ENCODE measurements at places on chromosomes 16 and 17.

- no peak for DNase-seq
Measured at GRCh38 chr17:17204041-17204591, 2.0 kb downstream of the PLD6 start.

DNA sequence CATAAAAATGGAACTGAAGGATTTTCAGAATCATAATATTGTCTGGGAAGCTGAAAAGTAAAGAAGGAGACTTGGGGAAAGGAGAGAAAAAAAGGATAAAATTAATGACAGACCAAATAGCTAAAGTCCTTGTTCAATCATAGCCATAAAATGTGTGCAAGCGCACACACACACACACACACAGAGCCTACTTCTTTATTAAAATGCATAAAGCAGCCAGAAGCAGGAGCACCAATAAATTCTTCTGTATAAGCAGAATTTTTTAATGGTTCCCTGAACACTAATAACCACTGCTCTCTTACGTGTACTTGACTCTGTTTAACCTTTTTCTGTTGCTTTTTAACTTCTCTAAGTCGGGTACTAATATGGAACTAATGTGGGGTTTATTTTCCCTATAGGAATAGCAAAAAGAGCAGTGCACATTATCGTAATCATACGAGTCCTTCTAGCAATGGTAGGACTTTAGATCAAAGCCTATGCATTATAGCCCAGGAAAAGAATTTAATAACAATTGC, 131.0 kb upstream of the PSMD7 start:
- no peak for DNase-seq

DNA sequence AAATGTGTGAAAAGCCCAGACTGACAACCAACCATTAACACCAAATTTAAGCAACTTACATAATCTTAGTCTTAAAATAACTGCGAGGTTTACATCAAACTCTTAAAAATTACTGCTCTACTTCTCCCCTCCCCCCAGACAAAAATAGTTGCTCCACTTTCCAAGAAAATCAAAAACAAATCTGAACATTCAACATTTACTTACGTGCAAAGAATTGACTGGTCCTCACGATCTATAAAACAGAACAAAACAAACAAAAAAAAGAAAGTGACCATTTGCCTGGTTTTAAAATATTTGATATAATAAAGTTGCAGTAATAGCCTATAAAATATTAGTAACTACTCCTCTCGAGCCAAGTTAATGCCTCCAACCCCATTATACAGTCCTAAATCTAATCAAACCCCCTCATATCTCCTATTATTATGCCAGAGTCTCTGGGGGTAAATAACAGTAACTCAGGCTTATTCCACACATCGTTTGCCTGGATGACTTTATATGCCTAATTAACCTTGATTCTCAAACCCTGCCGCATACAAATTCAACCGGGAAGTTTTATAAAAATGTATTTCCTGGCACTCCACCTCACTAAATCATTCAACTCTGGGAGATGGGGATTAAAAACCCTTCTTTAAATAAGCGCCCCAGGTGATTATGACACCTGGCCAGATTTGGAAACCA, 41.5 kb downstream of the MYH10 start:
- no peak for DNase-seq

GRCh38 chr16:8376858-8377257, 213.5 kb downstream of the TMEM114 start:
- no peak for DNase-seq

DNA sequence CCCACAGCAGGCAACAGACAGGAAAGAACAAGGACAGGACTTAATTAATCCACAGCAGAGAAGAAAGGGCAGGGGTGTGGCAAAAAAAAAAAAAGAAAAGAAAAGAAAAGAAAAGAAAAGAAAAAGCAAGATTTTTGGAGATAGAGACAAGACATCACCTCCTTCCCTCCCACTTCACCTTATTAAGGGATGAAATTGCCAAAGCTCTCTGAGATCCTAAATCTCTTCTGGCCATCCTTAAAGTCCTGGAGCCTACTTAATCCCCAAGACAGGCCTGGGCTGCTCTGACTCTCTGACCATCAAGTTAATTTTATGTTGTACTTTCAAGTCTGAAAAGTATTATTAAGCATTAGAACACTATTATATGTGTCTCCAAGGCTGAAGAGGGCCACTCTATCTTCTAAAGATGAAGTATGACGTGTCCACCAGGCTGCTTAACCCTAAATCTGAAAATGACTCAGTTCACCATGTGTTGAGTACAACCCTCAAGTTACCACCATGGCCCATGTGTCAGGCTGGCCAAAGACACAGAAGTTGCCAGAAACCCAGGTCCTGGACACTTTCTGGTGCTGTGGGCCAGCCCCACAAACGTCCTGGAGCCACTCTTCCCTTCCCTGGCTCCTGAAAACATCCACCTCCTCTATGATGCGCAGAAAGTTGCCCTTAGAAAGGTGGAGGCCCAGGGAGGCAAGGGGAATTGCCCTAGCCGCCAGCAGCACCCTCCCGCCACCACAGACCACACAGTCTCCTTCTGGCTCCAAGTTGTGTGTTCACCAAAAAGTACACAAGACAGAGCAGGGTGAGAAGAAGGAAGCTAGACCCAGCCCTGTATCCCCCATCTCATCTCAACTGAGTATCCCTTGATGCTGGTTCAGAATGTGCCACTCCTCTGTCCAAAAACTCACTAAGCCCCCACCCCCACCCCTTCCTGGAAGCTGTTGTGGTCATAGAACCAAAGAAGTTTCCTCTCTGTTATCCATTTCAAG, 2.7 kb downstream of the SOCS1 start:
- no peak for DNase-seq

DNA sequence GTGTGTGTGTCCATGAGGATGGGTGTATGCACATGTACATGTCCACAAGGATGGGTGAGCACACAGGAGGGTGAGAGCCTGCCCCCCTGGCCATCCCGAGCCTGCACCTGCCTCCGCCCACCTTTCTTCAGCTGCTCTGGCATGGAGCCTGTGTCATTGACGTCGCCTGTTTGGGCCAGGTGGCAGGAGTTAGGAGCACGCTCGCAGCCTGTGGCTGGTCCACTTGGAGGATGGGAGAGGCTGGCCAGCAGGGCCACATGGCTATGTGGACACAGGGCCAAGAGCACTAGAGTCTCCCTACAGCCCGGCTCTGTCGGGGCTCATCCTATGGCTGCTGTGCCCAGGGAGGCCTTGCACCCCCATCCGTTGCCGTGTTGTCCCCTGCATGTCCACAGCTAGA, 21.4 kb downstream of the BAHCC1 start:
- no peak for DNase-seq
